ENCODE measurements at places on chromosomes 7 and 10. TPM values are rescaled to one million over a fixed set of nuclear protein-coding genes. Genes with fewer than 3 reads are reported as not detected.

GRCh38 chr10:98673171-98673782 lies 226.5 kb upstream of the HPS1 start:
- DNase-seq, result no peak

Gene SPDYE2
- not detected for total RNA-seq

DNA sequence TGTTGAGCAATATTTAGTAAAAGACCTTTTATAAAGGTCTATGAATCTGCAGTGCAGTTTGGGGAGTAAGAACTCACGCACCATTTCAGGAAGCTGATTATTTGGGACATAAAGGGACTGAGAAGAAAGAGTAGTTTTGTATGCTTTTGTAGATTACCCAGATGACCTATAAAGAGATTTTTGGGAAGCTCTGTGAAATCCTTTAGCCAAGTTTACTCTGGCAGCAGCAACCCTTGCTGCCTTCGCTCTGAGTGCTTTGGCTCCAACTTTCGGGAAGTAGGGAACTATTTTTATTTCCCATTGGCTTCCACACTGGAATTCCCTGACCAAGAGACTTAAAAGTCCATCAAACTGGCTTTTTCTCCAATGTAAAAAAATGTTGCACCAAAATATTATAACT lies 1110.1 kb upstream of the PHF14 start:
- no peak for DNase-seq

Gene C10orf105
- 0.27 TPM for total RNA-seq

DNA sequence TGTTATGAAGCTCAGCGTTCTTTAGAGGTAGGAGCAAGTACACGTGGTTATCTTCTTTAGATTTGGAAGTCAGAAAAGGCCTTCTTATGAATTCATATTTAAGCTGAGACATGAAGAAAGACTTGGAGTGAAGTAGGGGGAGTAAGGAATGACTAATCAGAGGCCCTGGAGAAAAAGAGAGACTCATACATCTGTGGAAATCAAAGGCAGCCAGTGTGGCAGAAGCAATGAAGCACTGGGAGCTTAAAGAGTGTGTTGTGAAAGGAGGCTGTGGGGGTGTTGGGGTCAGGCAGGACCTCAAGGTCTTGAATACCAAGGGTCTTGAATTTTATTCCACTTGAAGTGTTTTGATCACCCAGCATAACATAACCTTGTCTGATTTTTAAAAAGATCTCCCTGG lies 35.7 kb upstream of the FGL2 start:
- no peak for DNase-seq

Gene LIPK
- total RNA-seq, result not detected

Gene TACR2
- 0.24 TPM for total RNA-seq

DNA sequence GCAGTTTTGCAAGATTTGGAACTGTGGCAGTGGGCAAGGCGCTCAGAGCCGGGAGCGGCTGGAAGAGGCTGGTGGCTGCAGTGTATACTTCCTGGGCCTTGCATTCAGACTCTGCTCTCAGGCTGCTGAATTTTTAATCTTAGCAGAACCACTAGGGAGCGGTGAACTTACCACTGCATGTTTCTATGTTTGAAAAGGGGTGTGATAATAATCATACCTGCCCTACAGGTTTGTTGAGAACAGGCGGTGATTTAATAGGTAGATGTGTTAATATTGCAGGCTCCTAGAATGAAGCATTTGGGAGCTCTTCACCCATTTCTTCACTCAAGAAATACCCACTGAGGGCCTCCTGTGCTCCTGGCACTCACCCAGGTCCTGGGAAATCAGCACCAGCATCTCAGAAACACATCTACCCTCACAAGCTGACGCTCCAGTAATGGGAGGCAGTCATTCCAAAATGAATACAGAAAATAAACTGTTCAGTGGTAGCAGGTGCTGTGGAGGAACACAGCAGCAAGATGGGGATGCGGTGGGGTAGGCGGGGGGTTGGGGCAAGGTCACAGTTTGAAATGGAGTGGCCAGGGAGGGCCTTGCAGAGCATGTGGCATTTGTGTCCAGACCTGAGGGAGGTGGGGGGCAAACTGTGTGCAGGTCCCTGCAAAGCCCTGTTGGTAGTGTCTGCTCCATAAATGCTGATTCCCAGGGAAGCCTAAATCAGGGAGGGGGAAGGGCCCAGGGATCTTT lies 41.0 kb downstream of the VWA2 start:
- DNase-seq, result no peak

GRCh38 chr7:106653488-106653887 lies 7.5 kb downstream of the CCDC71L start:
- no peak for DNase-seq

- no peak for DNase-seq
These were observed 7.3 kb upstream of the MAFK start for GRCh38 chr7:1523208-1523607.

GRCh38 chr7:146902728-146903127 lies 786.1 kb downstream of the CNTNAP2 start:
- no peak for DNase-seq

Gene LOXL4
- 0.77 TPM for total RNA-seq

GRCh38 chr7:133961724-133962123 lies 165.4 kb upstream of the LRGUK start:
- no peak for DNase-seq

DNA sequence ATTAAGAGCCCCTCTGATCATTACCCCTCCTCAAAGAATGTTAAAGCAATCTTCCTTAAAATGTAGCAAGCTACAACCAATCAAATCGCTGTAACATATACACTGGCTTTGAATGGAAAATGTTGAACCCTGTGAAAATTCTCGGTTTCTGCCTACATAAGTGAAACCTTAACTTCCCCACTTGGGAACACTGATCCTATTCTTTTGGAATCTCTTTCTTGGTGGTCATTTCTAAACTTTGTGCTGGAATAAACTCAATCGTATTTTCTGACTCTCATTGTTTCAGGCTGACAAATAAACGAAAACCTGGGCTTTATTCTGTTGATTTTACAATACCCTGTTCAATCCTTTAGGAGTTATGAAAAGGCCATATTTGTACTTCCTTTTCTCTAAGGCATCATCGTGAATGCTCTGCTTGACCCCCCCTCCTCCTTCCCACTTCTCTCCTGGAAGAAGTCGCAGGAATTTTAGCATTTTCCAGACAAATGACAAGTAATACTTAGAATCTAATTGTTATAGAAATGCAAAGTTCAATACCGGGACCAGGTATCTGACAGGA lies 155.1 kb upstream of the FAM13C start:
- DNase-seq, result no peak

GRCh38 chr10:6379015-6379776 lies 176.5 kb downstream of the PFKFB3 start:
- no peak for DNase-seq

DNA sequence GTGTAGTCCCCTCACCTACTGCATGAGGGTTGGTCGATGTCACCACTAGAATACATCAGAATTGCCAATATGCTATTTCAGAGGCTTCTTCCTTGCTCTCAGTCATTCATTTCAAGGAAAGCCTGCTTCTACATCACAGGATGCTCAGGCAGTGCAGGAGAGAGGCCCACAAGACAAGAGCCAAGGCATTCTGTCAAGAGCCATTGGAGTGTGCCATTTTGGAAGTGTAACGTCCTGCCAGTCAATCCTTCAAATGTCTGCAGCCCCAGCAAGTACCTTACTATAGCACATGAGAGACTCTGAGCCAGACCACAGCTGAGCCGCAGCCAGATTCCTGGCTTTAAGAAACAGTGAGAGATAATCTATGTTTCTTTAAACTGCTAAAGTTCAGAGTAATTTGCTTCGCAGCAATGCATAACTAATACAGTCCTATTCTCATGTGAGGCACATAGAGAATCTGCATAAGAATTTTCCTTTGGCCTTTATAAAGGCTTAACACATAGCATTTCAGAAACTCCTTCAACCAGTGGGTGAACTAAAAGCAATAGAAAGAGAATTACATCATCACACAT lies 166.5 kb upstream of the GNAI1 start:
- no peak for DNase-seq

Gene ASB4
- total RNA-seq, result 0.71 TPM

DNA sequence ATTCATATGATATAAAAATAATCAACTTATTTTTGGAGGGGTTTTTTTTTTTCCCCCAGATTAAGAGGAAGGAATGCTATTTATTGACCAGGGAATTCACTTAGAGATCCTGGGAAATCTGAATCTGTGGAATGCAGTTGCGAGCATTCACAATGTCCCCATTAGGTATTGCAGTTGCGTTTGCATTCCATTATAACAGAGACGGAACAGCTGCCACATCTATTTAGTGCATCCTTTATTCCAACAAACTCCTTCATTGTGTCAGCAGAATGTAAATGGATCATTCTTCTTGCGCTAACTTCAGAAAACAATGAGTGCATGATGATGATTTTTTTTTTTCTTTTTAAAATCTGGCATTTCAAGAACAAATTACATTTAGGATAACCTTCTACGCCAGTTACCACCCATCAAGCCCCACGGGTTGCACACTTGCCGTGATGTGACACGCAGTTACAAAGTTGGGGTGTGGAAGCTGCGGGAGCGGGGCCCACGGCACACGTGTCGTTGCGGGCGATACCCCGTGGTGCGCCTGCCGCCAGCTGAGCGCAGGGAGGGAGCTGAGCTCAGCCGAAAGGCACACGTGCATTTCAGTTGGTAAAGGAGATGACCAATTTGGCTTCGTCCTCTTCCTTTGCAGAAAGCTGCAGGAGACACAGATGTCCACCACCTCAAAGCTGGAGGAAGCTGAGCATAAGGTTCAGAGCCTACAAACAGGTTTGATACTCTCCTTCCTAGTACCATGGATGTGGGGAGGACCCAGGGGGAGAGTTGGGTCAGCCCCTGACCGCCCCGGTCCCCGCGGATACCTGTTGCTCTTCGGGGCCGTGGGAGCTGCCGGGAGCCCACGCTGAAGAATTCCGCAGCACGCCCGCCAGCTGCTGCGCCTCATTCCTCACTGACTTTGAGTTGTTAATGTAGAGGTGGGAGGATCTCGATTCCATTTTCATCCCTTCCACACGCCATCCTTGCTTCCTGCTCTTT lies 175.3 kb upstream of the SH2B2 start:
- no peak for DNase-seq

GRCh38 chr7:33108554-33109004 lies 625 bp downstream of the RP9 start:
- DNase-seq, result no peak

Gene MAD1L1
- 24.9 TPM for total RNA-seq

DNA sequence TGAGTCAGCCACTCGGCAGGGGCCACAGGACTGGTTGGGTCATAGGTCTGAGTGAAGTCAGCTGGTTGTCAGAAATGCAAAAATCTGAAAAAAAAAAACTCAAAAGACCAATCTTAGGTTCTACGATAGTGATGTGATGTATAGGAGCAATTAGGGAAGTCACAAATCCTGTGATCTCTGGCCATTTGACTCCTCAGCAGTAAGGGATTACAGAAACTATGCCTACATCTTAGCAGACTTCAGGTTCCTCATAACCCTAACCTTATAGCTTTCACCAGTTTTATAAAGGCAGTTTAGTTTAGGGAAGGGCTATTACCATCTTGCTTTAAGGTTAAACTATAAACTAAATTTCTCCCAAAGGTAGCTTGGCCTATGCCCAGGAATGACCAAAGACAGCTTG lies 163.1 kb upstream of the HGF start:
- no peak for DNase-seq

Gene HOXA1
- total RNA-seq, result 0.12 TPM

Gene SYNPO2L
- total RNA-seq, result 165 TPM

Measured in left cardiac atrium (tissue), 4 donors.